ENCODE measurements at places on chromosomes 7 and 10. TPM values are rescaled to one million over a fixed set of nuclear protein-coding genes. Genes with fewer than 3 reads are reported as not detected.

DNA sequence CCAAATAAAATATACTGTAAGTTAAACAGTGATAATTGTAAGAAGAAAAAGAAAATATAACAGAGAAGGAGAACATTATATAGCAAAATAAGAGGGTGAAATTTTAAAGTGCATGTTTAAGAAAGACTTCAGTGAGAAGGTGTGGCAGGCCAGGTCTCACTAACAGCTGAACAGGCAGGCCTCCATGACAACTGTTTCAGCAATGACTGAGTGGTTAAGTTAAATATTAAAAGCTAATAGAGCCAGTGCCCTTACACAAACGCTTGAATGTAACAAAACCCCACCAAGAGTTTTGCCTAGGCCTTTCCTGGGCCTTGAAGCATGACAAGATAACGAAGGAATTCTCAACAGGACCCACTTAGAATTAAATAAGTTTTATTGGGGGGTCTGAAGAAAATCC is 32.6 kb downstream of the CFAP43 start:
- no peak for DNase-seq

- peak; percentile 43 for DNase-seq
Measured at GRCh38 chr7:5774136-5774535, 7.3 kb downstream of the RNF216 start.

- peak; percentile 88 for DNase-seq
Measured at GRCh38 chr10:122307669-122308416, 36.7 kb downstream of the BTBD16 start.

- DNase-seq, result no peak
Measured at GRCh38 chr7:128172963-128173362, 68.1 kb upstream of the LEP start.

GRCh38 chr7:964401-965231 is 10.1 kb upstream of the ADAP1 start:
- DNase-seq, result peak; percentile 96

DNA sequence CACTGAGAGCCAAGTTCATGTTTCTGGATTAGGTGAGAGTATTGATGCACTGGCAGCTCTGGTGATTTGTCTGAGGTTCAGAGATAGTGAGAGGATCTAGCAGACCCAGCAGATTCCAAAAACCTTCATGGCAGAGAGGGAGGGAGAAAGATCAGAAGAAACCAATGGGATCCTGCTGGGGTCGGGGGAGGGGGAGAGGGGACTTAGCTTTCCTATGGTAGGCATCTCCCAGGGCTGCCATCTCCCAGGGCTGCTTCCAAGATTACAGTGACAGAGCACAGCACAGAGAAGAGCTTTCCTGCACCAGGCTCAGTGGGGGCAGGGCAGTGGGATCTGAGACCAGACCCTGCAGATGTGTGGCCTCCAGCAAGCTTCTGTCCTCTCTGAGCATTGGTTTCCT is 76.8 kb upstream of the GDF10 start:
- DNase-seq, result no peak

- no peak for DNase-seq
Measured at GRCh38 chr10:32120147-32120546, 63.9 kb upstream of the KIF5B start.

DNA sequence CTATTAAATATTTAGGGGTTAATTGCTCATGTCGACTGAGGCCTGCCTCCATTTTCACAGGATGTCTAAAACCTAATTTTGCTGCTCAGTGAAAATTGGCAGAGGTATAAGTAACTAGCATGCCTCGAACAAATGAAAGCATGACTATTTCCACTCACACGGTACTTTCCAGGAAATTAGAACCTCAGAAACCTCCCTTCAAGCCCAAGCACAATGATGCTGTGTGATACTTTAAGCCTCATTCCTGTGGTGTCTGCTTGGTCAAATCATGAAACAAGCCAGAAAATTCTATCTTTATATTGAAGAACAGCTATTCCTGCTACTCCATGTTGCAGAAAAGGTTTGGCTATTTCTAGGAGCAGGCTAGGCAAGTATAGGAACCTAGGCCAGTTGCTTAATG is 203.0 kb downstream of the SORCS3 start:
- no peak for DNase-seq

DNA sequence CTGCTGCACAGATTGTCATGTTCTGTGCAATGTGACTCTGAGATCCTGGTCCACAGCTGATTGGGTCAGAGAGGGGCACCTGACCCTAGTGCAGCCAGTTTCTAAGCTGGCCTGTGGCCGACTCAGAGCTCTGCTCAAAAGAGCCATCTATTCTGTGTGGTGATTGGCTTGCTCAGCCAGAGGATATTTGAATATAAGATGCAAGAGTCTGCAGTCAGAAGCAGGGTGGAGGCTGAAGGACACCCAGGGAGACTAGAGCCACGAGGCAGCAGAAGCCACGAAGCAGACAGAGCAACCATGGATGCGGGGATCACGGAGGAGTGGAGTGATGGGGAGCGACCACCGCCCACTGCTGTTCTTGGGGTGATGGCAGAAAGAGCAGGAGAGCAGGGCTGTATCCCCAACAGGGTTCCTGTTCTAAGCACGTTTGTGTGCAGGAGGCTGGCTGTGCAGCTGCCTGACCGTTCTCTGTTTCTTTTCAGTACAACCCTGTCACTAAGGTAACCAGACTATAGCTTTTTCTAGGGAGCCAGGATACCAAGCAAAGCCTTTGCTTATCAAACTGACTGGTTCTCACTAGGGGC is 19.5 kb upstream of the RHEB start:
- DNase-seq, result peak; percentile 30

DNA sequence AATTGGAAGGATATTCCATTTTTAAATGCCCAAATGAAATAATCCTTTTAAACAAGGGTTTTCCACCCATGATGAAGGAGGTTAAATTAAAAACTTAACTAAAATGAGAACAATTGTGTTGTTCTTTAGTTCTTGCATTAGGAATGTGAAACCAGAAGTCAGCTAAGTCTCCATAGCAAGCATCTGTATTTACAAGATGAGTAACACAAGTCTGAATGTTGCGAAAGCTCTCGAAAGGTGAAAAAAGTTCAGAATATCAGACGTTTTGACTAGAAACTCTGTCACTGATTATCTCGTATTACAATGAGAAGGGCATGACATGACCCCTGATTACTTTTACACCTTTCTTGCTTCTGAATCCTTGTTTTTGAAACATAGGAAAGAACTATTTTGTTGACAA is 149.6 kb downstream of the BICC1 start:
- peak; percentile 71 for DNase-seq

- DNase-seq, result peak; percentile 9
Measured at GRCh38 chr10:129415215-129416140, 51.6 kb upstream of the MGMT start.

- DNase-seq, result no peak
Measured at GRCh38 chr10:44280226-44281014, 104.5 kb downstream of the CXCL12 start.

The RHOBTB1 gene
- 29.6 TPM for total RNA-seq

The SUGCT gene
- 8.5 TPM for total RNA-seq

The SGPL1 gene
- total RNA-seq, result 27.7 TPM

The MOGAT3 gene
- total RNA-seq, result not detected

The ELMO1 gene
- total RNA-seq, result 0.13 TPM

The COA1 gene
- total RNA-seq, result 77.8 TPM
